Activated naive CD4-positive, alpha-beta T cell treated with anti-CD3 and anti-CD28 coated beads, Interleukin-2, amount 50 U/mL, for 72 hours (primary cell): ENCODE measurements at places on chromosomes 16 and 17. TPM values are rescaled to one million over a fixed set of nuclear protein-coding genes. Genes with fewer than 3 reads are reported as not detected.

The KRTAP2-3 gene
- not detected for total RNA-seq

The SPNS2 gene
- total RNA-seq: 0.16 TPM

The P2RX1 gene
- total RNA-seq: 0.14 TPM

The CD300E gene
- not detected for total RNA-seq

The KRT15 gene
- not detected for total RNA-seq

The KRTAP4-3 gene
- total RNA-seq: not detected

The KIFC3 gene
- total RNA-seq: 0.64 TPM

The NPIPA3 gene
- total RNA-seq: 1.8 TPM

The RND2 gene
- total RNA-seq: not detected

The HSD11B2 gene
- 2.7 TPM for total RNA-seq

The CCL17 gene
- total RNA-seq: not detected

The CCL2 gene
- total RNA-seq: not detected

The TRIM47 gene
- 26.2 TPM for total RNA-seq

- no peak for DNase-seq
Observed at GRCh38 chr16:57821149-57821971, 19.1 kb upstream of the KIFC3 start.

DNA sequence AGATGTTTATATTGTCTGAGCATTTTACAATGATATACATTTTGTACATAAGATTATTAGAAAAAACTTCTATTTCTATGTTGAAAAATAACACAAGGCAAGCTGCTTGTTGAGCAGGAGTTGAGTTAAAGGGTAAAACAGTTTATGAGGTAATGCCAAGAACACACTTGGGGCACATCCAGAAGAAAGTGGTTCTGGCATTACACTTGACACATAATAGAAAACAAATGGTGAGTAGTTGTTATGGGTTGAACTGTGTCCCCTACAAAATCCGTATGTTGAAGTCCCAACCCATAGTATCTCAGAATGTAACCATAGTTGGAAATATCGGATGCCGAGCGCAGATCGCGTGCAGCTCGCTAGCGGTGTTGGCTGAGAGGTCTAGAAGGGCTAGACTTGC is 354.3 kb upstream of the GOT2 start:
- DNase-seq: no peak

GRCh38 chr17:47077576-47077975 is 98.5 kb upstream of the RPRML start:
- no peak for DNase-seq

GRCh38 chr17:4665027-4665426 is 23.5 kb upstream of the ALOX15 start:
- DNase-seq: no peak

- no peak for DNase-seq
Observed at GRCh38 chr17:50884439-50885311, 18.5 kb upstream of the TOB1 start.

DNA sequence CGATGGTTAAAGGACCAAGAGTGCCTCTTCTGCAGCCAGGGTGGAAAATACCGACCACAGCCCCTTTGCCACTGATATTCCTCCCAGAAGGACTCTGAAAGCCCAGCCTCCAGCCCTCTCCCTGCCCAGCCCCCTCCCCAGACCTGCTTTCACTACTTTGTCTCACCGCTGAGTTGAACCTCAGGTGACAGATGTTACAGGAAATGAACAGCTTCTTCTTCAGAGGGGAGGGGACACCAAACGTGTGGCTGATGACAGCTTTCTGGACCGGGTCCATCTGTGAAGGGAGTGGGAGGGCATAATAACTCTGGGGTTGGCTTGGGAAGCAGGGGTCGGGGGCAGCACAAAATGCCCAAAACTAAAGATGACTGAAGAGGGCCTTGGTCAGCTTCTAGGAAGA is 14.2 kb downstream of the NKIRAS2 start:
- DNase-seq: no peak

GRCh38 chr17:65856865-65857264 is 295.4 kb upstream of the AXIN2 start:
- DNase-seq: no peak

- no peak for DNase-seq
Observed at GRCh38 chr17:13400491-13400890, 201.2 kb downstream of the HS3ST3A1 start.

DNA sequence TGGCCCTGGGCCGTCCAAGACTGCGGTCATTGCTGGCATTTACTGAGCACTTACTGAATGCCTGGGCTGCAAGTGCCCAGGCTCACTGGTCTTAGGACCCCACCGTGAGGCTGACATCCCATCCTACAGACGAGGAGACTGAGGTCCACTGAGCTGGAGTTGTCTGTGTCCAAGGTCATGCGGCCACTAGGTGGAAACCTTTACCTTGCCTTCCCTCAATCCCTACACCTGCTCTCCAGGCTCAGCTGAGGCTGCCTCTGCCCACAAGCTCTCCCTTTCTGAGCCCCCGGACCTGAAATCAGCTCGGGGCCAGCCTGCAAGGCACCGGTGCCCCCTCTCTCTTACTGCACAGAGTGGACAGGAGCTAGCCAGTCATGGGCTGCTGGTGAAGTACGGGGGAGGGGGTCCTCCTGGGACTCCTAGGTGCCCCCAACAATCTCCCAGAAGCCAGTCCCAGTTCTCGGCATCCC is 1.5 kb downstream of the CASKIN1 start:
- DNase-seq: no peak

- no peak for DNase-seq
Observed at GRCh38 chr16:54282928-54283724, 3.5 kb downstream of the IRX3 start.

GRCh38 chr16:68273896-68274295 is 9.6 kb downstream of the SLC7A6 start:
- DNase-seq: no peak

- DNase-seq: no peak
Observed at GRCh38 chr16:85965125-85965524, 66.2 kb downstream of the IRF8 start.

GRCh38 chr16:79130616-79131015 is 469.9 kb downstream of the MAF start:
- DNase-seq: no peak

DNA sequence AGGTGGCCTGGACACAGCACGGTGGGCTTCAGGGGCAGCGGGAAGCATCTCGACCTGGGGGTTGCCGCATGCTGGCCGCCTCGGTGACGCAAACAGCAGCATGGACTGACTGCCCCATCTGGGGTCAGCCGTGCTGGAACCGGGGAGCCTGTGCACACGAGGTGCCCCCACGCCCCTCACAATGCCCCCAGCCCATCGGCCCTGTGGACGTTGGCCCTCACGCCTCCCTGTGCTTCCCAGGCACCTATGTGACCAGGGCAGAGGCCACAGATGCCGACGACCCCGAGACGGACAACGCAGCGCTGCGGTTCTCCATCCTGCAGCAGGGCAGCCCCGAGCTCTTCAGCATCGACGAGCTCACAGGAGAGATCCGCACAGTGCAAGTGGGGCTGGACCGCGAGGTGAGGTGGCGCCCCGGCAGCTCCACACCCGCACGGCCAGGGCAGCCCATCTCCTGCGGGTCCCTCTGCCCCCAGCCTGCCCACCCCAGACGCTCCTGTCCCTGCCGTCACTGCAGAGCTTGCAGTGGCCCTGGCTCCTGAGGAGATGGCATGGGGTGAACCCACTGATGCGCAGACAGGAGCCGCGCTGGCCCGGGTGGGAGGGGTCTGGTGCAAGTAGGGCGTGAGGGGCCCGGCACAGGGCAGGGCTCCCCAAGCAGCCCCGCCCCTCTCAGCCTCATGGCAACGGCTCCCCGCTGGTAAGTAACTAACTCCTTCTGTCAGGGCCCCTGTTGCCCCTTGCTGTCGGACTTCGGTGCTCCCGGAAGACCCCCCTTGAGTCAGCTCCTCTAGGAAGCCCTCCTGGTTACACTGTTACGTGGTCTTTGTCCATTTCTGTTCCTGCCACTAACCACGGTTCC is 13.6 kb downstream of the CDH15 start:
- DNase-seq: no peak

GRCh38 chr17:80646328-80646727 is 101.7 kb downstream of the RPTOR start:
- no peak for DNase-seq

- DNase-seq: no peak
Observed at GRCh38 chr16:66525396-66526180, 24.3 kb downstream of the TK2 start.

DNA sequence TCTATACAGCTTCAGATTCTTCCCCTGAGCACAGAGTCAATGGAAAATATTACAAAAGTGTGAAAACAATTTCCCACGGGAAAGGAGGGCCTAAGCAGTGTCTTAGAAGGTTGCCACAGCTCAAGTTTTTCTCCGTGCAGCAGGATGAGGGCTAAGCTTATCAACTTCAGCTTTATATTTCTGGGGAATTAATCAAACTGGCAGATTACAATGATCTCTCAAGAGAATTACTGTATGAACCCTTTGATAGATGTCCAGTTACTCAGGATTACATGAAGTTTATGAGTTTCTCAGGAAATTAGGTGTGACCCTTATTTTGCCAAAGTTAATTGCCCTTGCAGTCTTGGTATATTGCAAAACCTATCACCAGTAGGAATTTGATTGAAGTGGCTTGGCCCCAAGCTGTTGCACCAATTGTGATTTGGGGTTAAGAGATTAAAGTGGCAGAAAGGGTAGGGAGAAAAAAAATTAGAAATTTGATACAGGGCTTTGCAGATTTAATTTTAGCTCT is 298.4 kb downstream of the MAP2K6 start:
- DNase-seq: no peak

DNA sequence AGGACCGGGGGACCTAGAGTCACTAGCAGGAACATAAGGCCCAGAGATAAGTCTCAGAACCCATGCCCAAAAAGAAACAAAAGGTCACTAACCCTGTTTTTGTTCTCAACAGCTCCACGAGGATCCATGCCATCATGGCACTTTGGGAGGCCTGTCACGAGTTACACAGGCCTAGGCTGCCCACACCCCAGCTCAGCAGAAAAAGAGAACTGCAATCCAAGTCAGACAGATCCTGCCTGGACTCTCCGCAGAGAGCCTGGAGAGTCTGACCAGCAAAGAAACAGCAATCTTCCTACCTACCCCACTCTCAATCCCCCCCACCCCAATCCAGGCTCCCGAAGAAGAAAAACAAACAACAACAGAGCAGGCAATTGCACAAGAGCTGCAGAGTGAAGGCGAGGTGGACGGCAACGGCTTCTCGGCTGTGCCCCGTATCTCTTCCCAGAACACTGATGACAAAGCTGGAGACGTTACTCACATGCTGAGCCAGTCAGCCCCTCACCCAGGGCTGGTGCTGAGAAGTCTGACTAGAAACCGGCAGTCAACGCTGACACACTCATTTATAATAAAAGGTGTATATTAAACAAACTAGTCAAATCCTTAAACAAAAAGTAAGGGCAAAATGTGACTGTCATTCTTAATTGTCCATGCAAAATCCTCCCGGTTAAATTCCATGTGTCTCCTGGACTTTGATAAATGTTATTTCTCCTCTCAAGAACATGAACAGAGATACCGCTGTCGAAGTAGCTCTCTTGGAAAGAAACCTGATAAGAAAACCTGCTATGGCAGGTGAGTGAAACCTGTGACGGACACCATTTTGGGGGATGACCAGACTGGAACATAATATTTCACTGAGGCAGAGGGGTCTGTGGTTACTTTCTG is 89.3 kb downstream of the SMG6 start:
- DNase-seq: no peak

- no peak for DNase-seq
Observed at GRCh38 chr17:16258901-16259300, 41.9 kb downstream of the PIGL start.

DNA sequence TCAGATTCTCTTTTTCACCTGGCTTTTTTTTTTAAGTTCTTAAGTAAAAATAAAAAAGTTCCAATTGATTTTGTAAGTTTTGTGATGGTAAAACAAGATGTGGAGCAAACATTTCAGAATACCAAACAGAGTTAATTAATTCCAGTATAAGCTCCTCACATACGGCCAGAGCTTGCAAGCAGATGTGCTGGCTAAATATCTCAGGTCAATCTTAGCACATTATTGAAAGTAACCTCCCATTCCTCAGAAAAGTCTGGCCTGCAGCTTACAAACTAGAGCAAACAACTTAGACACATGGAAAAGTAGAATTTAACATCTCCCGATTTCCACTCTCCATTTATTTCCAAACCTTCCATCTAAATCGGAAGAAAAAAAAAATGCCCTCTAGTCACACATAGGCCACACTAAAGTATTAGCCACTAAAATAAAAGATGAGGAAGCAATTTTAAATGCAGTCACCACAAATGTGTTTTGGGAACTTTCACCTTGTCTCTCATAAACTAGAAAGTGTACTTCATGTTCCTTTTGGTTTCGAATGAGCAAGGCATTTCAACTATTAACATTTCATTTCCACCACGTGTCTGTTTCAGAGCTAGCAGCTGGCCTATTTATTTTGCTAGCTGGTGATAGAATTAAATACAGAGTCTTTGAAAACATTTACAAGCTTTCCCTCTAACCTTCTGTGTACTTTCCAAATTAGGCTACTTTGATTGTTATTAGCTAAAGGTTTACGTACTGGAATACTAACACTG is 143.3 kb downstream of the STX8 start:
- DNase-seq: no peak

- DNase-seq: no peak
Observed at GRCh38 chr16:86372193-86372592, 138.1 kb upstream of the FOXF1 start.

DNA sequence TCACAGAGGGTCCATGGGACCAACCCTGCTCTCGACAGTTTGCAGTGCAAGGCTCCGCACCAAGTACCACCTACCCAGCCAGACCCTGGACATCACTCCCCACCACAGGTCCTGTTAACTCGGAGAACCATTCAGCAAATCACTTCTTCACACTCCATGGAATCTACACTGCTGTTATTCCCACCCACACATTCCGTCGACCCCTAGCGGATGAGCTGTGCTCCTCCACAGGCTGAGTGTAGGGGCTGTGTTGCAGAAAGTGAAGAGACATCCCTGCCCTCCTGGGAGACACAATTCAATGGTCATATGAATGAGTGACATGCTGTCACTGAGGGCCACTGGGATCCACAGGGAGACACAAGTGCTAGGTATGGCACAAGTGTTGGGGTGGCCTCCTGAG is 27.5 kb downstream of the MPG start:
- no peak for DNase-seq

DNA sequence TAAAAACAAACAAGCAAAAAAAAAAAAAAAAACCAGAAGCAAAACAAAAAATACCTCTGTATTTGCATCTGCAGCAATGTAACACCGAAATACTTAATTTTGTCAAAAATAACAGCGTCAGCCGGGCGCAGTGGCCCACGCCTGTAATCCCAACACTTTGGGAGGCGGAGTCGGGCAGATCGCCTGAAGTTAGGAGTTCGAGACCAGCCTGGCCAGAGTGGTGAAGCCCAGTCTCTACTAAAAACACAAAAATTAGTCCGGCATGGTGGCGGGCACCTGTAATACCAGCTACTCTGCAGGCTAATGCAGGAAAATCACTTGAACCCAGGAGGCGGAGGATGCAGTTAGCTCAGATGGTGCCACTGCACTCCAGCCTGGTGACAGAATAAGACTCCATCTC is 683.5 kb upstream of the CA10 start:
- DNase-seq: no peak

GRCh38 chr16:83561876-83562275 is 245.9 kb upstream of the HSBP1 start:
- DNase-seq: no peak

- DNase-seq: no peak
Observed at GRCh38 chr16:68202091-68202519, 33.8 kb downstream of the ESRP2 start.

GRCh38 chr17:1995907-1996799 is 29.0 kb downstream of the RTN4RL1 start:
- no peak for DNase-seq
